Activated CD4-positive, CD25-positive, alpha-beta regulatory T cell treated with anti-CD3 and anti-CD28 coated beads, Interleukin-2, amount 50 U/mL, for 16 hours (primary cell): ENCODE measurements at places on chromosomes 2 and 18.

DNA sequence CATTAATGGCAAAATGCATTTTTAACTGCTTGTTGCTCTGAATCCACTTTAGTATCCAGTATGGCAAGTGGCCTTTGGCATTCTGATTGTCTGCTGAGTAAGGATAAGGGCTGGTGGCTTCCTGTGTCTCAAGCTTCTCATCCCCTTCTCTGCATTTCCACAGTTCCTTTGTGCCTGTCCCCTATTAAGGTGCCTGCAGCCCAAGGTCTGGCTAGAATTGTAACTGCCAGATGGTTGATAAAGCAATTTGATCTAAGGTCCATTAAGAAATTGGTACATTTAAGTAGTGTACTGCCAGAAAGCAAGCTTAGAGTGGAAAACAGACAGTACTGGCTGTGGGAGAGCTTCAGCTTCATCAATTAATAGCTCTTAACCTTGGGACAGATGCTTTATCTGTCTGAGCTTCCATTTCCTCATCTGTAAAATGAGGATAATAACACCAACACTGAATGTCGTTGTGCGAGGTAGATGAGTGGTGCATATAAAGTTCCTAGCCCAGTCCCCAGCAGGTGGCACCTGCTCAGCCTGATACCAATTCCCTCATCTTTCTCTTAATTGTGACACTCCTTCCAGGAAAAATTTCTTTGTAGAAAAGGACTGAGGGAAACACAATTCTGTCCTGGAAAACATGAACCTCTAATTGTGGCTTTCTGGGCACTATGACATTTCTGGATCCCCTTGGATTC is 570.6 kb upstream of the GCFC2 start:
- no peak for DNase-seq

DNA sequence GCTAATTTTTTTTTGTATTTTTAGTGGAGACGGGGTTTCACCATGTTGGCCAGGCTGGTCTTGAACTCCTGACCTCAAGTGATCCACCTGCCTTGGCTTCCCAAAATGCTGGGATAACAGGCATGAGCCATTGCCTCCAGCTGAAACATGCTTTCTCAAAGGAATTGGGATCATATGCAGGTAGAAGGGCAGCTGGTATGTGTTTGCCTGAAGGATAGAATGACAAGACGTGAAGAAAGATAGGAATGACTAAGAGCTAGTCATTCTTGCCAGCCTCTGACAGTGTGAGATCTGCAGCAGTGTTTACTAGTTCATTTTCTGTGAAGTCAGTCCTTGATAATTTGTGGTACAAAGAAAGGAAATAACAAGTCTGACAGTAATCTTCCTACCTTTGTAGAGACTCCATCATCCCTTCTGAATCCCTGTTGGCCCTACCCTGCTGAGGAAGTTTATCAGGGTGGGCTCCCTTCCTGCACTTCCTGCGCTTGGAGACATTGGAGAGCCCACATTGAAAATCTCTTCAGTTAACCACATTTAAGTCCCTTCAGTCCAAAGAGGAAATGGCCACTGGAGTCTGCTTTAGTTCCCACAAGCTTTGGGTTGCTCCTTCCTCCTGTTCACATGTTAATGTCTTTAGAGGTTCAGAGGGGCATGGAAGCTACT is 14.7 kb downstream of the CFLAR start:
- no peak for DNase-seq

- DNase-seq = no peak
These were observed 294.3 kb upstream of the SLC8A1 start for GRCh38 chr2:40746191-40746590.

- DNase-seq = no peak
These were observed 18.2 kb upstream of the RESP18 start for GRCh38 chr2:219350710-219351221.

DNA sequence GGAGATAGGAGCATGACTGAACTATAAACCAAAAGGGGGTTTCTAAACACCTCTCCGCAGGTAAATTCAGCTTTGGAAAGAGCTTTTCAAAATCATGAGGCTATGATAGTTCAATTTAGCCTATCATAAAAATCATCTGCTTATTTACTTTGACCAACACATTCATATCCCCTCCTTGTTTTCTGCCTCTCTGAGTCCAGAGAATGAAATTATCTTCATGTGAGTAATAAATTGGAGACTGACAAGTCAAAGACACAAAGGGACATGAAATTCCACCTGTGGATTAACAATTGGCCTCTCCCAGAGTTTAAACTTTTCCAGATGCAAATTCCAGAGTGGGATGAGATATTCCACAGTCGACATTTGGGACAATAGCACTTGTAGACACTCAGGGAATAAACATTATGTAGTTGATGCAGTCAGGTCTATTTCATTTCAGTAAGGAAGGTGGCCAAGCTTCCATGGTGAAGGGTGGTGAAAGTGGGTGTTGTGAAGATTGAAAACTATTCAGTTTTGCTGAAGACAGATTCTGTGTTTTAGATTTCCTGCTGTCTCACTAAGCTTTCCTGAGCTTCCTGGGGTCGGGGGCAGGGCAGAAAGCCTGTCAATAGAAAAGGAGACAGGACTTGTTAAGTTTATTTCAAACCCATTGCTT is 84.7 kb downstream of the CDC42EP3 start:
- DNase-seq = no peak

GRCh38 chr18:23938901-23939341 is 75.6 kb upstream of the TTC39C start:
- DNase-seq = no peak

DNA sequence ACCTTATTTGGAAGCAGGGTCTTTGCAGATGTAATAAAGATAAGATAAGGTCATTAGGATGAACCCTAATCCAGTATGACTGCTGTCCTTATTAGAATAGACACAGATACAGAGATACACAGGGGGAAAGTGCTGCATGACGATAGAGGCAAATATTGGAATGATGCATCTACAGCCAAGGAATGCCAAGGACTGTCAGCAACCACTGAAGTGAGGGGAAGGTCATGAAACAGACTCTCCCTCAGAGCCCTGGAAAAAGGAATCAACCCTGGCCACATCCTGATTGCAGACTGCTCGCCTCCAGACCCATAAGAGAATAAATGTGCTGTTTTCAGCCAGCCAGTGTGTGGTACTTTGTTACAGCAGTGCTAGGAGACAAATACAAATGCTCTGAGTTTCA is 14.8 kb downstream of the TMEM237 start:
- DNase-seq = no peak

DNA sequence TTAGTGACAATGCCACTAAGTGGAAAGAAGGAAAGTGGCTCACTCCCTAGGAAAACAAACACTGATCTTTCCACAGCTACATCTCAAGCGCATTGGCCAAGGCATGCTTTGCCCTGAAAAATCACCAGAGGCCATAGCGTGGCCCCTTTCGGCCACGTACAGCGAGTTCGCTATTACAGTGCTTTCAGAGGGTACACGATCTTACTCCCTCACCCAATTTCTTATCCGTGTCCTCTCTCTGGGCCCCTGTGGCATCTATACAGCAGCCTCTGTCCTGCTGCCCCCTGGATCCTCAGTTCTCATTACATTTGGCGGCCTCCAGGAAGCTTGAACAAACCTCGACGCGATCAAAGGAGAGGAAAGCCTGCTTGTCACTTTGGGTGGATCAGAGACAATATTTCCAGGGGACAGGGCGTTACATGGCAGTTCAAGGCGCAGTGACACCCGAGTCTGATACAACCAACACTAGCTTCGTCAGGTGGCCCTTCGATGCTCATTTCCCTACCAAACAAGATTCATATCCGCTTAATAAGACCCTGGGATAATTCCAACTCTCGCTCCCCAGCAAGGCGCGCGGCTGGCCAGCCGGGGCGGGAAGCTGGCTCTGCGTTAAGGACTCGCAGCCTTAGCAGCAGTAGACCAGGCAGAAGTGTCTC is 941 bp downstream of the SKOR2 start:
- no peak for DNase-seq

DNA sequence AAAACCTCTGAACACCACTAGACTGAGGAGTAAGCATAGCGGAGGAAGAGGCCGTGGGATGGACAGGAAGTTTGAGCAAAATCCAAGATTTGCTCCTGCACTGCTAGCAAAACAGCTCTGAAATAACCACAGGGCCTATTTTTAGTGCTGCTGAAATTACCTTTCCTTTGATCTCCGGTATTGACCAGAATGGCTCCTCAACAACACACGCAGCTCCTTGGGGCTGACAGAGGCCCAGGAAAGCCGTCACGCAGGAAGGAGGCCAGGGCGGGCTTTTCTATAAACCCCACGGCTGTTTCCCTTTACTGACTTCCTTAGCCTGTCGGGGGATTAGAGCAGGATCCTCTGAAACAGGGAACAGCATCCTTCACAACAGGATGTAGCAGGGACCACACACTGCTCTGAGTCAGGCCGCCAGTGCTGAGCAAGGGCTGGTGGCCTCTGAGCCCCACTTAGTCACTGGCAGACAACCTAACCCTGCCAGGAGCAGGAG is 80.8 kb upstream of the LCLAT1 start:
- DNase-seq = no peak

- no peak for DNase-seq
These were observed 79.1 kb downstream of the BCL2L11 start for GRCh38 chr2:111199840-111200239.

- DNase-seq = no peak
These were observed 308.1 kb upstream of the CYRIA start for GRCh38 chr2:16973586-16974286.

DNA sequence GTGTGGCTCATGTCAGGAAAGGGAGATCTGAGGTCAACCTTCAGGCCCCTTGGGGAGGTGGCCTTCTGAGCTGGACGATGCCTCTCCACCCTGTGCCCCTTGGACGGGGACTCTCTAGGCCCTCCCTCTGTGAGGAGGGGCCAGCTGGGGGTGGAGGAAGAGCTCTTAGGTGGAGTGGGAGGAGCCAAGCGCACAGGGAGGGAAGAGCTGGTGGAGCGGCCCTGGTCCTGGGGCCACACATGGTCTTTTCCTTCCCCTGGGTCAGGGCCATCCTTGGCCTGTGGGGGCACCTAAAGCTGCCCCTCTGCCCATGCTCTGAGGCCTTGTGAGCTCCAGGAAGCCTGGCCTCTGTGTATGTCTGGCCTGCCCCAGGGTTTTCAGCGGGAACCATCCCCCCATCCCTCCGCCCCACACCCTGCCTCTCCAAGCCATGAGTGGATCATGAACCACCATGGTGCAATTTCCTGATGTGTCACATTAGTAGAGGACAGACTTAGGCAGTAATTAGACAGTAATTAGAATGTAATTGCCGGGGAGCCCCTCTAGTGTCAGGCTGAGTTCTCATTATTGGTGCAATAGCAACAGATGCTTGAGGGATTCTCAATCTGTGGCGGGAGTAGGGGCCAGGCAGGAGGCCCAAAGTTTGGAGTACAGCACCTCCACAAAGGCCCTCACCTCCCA is 63.0 kb downstream of the GLI2 start:
- no peak for DNase-seq

DNA sequence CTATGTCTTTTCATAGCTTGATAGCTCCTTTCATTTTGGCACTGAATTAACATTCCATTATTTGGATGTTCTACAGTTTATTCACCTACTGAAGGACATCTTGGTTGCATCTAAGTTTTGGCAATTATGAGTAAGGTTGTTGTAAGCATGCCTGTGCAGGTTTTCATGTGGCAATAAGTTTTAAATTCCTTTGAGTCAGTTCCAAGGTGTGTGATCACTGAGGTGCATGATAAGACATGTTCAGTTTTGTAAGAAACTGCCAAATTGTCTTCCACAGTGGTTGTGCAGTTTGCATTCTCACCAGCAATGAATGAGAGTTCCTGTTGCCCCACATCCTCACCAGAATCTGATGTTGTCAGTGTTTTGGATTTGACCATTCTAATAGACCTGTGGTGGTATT is 24.2 kb downstream of the XDH start:
- no peak for DNase-seq
